ENCODE measurements at places on chromosomes 16 and 17.

GRCh38 chr17:74288785-74289184 is 14.8 kb downstream of the DNAI2 start:
- DNase-seq: no peak

DNA sequence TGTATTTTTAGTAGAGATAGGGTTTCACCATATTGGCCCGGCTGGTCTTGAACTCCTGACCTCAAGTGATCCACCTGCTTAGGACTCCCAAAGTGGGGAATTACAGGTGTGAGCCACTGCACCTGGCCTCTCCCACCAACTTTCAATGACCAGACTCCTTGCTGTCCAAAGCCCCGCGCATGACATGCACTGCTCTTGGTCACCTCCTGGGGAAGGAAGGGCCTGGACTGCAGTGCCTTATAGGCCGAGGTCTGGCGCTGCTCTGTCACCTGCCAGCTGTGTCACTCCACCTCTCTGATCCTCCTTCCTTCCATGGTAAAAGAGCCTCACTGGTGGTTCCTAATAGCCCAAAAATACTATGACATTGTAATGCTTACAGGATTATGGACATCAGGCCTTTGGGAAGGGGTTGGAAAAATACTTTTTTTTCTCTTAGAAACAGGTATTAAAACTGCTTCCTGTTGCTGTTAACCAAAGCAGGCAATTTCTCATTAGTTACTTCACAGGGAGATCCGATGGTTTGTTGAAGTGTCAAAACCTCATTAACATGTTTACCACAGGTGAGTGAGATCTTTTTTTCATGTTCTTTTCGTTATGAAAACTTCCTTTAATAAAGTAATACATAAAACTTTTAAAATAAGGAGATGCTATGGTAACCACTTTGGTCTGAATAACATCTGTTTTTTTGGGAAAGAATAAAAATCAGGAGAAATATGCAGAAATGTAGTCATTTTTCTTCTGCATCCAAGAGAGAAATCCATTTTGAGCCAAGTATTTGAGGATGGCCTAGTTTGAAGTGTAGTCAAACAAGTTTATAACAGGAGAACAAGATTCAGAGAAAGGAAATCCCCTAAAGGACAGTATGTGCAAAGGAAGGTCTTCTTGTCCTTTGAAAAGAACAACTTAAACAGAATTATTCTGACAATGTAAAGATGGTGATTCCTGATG is 35.5 kb downstream of the GRB7 start:
- no peak for DNase-seq

DNA sequence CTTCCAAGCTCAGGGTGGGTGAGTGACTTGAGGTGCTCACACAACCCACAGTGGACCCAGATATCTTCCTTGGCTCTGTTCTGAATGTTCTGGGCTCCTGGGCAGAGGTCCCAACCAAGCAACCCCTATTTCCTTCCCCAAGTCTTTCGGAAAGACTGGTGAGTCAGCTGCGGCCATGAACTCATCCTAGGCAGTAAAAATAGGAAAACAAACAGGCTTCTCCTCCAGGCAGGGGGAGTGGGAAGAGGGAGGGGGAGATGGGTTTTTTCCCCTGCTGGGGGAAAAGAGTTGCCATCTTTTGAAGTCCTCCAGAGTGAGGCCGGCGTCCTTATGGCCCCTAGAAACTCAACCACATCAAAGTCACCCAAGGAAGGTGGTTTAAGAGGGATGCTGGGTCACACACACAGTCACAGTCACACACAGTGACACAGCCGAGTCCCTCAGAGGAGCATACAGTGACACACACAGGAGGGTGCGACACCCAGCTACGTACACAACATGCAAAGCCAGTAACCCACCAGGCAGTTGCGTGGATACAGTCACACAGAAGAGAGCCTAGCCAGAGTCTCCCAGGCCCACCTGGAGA is 16.0 kb upstream of the DLX4 start:
- no peak for DNase-seq

GRCh38 chr16:57377080-57377841 is 5.0 kb downstream of the CX3CL1 start:
- peak; percentile 42 for DNase-seq

DNA sequence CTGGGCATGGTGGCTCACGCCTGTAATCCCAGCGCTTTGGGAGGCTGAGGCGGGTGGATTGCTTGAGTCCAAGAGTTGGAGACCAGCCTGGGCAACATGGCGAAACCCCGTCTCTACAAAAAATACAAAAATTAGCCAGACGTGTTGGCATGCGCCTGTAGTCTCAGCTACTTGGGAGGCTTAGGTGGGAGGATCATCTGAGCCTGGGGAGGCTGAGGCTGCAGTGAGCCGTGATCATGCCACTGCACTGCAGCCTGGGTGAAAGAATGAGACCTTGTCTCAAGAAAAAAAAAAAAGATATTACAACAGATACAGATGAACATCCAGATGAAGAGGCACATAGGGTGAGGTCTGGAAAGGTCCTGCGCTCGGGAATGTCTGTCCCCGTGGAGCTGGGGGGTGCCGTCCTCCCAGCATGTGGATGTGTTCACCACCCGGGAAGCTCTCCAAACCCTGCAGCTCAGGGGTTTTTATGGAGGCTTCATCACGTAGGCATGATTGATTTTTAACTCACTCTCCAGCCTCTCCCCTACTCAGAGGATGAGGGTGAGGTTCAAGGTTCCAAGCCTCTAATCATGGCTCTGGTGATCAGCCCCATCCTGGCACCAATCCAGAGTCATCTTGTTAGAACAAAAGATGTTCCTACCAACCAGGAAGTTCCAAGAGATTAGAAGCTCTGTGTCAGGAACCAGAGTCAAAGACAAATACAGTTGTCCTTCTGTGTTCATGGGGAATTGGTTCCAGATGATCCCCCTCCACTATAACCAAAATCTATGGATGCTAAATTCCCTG is 85.0 kb upstream of the DNAJA2 start:
- DNase-seq: peak; percentile 24

DNA sequence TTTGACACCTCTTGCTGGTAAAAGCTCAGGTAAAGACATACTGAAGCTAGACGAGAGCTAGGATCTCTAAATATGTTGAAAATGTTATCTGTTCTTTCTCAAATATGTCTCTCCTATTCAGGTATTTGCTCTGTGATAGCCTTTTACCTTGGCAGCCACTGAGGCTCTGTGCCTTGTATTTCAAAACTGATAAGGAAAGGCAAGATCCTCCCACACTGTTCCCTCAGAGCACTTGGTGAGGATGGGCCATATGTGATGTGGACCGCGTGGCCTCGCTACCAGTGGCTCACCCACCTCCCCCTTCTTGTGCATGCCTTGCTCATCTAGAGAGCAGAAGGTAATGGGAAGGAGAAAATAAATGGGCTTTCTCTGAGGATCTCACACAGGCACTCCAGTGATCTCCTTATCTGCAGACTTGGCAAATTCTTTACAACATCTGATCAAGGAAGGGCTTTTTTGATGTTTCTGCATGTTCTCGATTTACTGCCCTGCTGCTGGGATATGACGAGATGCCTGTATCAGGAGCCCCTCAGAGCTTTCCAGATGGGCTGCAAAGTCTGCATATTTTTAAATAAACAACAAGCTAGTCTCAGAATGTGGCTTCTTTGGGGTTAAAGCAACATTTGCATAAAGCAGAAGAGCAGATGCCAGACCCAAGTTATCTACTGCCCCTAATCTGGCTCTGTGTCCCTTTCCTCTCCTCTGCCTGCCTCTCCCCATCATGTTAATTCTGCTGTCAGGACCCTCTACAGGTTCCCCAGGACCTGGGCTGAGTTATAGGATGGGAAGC is 16.9 kb downstream of the HOXB1 start:
- no peak for DNase-seq

DNA sequence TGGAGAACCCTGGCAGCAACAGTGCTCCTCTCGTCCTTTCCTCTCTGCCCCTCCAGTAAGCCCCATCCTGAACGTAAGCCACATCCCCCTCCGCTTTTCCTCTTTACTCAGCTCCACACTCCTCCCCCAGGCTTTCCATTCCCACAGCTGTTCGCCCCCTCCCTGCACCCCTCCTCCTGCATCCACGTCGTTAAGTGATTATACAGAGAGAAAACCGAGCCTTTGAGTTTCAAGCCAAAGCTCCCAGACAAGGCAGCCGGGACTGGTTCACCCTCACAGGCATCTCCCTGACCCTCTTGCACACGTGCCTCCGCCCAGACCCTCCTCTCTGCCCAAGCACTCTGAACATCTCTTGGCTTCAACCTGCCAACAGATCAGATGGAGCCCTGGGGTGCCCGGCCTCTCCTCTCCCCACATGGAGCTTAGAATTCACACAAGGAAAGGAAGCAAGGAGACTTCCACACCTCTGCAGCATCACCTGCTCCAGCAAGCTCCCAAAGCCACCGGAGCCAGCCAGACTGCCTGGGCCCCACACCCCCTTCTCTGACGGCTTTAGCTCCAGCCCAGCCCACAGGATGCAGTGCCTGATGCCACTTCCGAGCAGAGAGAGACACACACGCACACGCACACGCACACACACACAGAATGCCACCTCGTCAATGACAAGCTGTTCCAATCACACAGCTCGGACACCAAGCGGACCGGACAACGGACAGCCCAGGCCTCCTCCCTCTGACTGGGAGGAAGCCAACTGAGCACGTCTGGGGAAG is 99.9 kb upstream of the CCL2 start:
- DNase-seq: no peak

DNA sequence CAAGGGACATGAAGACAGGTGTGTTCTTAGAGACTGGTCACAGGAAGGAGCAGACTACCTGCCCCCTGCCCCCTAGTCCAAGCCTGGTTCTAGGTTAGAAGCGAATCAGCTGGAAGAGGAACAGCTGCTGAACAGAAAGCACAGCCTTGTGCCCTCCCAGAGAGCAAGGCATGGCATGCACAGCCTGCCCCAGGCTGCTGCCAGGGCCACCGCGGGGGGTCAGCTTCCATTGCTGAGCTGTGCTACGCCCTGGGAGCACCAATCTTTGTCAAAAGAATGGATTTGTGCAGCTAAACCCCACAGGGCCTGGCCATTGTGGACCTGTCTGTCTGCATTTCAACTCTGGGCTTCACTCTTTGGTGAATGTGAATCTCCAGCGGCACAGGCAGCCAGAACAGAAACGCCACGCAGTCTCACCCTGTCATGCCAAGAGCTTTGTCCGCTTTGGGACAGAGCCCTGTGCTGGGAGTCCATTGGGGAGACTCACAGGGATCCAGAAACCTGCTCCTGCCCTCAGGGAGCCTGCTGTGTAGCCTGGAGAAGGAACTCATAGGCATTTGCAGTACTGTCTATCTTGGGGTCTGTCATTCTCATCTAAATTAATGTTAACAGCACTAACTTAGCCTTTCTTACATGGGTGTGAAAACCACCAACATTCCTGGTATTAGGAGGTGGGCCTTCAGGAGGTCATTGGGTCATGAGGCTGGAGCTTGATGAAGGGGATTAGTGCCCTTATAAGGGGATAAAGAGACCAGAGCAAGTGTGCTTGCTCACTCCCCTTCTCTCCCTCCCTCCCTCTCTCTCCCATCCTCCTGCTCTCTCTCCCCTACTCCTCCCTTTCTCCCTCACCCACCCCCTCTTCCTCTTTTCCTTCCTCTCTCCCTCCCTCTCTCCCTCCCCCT is 25.6 kb upstream of the CDRT4 start:
- DNase-seq: no peak

DNA sequence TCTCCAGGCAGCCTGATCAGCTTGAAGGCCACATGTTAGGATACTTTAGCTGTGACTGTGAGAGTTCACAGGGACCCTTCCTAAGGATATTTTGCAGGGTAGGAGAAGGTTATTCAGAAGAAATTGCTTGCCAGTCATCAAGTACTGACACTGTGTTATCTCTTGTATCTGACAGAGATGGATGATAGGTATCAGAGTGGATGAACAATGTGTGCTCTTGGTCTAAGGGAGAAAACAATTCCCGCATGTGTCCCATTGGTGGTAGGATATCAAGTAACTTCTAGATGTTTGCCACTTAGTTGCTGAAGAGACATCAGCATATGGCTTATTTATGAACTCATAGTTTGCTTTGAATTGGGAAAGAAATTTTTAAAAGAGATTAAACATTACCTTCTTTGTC is 219.3 kb downstream of the SPECC1 start:
- no peak for DNase-seq

DNA sequence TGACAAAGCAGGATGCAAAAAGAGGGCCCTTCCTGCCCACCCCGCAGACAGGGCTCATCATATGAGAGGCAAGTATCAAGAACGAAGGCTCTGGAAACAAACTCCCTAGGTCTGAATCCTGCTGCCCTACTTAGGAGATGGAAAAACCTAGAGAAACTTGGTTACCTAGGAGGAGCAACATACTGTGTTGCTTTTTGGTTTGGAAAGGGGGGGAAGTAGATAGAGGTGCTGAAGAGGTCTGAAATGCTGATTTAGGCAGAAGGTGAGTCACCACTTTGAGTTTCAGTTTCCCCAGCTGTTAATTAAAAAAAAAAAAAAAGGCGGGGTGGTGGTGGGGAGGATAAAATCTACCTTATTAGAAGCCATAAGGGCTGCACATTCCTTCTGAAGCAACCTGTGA is 1.5 kb downstream of the N4BP1 start:
- peak; percentile 21 for DNase-seq

GRCh38 chr17:64599187-64599676 is 62.9 kb downstream of the SMURF2 start:
- DNase-seq: no peak

DNA sequence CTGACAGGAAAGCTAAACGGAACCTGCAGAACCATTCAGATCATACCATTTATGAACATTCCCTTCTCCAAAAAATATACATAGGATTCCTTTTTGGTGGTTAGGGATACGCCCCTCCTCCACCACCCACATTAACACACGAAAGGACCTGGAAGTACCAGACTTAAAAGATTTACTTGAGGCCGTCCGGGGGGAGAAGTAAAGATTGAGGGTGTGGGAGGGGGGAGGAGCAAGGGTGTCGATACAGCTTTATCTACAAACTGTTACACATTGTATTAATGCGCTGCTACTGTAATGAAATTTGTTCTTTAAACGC is 537 bp downstream of the PALB2 start:
- no peak for DNase-seq

DNA sequence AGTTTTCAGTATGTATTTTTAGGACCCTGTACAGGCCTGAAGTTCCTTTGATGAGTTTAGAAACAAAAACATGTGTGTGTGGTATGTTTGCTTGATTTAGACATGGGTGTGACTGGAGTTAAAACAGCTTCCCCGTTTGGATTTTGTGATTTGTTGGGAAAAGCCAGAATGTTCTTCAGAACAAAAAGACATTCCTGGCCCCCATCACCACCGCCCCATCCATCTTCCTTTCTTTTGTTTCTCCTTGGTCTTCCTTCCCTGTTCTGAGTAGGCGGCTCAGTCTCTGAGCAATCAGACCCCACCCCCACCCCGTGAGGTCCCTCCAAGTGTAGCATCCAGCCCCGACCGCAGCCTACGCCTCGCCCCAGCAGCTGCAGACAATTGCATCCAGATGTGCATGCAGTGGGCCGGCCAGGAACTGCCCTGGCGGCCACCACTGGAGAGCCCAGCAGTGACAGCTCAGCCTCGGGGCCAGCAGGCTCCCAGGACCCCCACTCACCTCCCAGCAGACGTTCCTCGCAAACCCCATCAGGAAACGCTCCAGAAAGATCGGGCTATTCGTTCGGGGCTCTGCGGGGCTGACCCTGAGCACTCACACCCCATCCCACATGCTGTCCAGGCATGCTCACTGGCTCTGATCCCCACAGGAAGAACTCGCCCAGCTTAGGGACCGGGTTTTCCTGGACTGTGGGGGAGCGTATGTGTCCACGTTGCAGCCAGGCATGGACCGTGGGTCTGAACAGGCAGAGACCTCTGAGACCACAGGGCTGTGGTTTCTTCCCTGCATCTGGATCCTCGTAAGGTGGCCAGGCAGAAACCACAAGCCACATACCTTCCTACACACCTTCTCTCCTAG is 99.8 kb upstream of the CDH5 start:
- DNase-seq: no peak

All from renal cortical epithelial cell (primary cell).